Calu3 (cell line): ENCODE measurements at places on chromosomes 3 and 15. TPM values are rescaled to one million over a fixed set of nuclear protein-coding genes. Genes with fewer than 3 reads are reported as not detected.

The ADGRG7 gene
- total RNA-seq = 1.2 and 1.4 TPM in 2 replicates

The UQCRC1 gene
- 196 and 207 TPM in 2 replicates for total RNA-seq

The CHRD gene
- total RNA-seq = not detected in 2 replicates

The AVEN gene
- total RNA-seq = 2.8 and 3.1 TPM in 2 replicates

The MESP1 gene
- 5.3 and 5.9 TPM in 2 replicates for total RNA-seq

GRCh38 chr3:126329927-126330725 lies 27.1 kb downstream of the KLF15 start:
- H3K27ac ChIP-seq = no peak overlapping the region
- no peak for DNase-seq
- H3K4me3 ChIP-seq = no peak overlapping the region
- peaks cover 49% of the 10 kb centered on the region for H3K27me3 ChIP-seq
- H3K4me1 ChIP-seq = no peaks in the 10 kb centered on the region
- H3K36me3 ChIP-seq = no peaks in the 10 kb centered on the region

GRCh38 chr3:153137626-153138025 lies 24.4 kb upstream of the RAP2B start:
- no peaks in the 10 kb centered on the region for H3K27me3 ChIP-seq
- H3K27ac ChIP-seq = peak overlapping the region; percentile 99
- H3K4me3 ChIP-seq = no peak overlapping the region
- peaks cover 67% of the 10 kb centered on the region for H3K4me1 ChIP-seq

DNA sequence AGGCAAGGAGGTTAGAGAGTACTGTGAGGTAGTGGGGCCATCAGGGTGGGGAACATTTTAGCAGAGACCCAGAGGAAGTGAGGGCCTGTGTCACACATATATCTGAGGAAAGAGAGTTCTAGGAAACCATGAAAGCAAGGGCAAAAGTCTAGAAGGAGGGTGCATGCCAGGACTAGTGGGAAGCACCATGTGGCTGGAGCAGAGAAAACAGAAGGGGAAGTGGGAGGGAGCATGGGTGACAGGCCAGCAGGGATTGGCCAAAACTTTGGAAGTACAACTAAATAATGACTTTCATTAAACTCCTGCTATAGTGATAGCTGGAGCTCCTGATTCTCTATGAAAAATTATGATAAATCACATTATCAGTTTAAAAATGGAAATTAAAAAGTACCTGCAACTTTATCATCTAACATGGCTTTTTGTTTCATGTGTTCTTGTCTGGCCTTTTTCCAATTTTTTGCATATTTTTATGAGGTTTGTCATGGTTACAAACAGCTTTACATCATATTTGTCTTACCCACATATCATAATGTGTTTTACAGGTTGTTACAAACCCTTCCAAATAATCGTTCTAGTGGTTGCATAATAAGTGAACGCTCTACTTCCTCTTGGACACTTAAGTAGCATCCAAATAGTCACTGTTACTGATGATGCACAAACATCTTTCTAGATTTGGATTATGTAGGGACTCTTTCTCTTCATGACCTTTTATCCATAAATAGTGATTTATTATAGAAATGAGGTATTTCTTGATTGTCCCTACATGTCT lies 168.3 kb downstream of the NEK10 start:
- H3K4me1 ChIP-seq = peaks cover 33% of the 10 kb centered on the region
- no peak overlapping the region for H3K4me3 ChIP-seq
- H3K36me3 ChIP-seq = no peaks in the 10 kb centered on the region
- H3K27ac ChIP-seq = no peak overlapping the region
- no peaks in the 10 kb centered on the region for H3K27me3 ChIP-seq

GRCh38 chr3:25448750-25449692 lies 21.0 kb downstream of the RARB start:
- peaks cover 43% of the 10 kb centered on the region for H3K4me1 ChIP-seq
- peaks cover 5% of the 10 kb centered on the region for H3K36me3 ChIP-seq
- DNase-seq = peak; percentile 71
- no peak overlapping the region for H3K4me3 ChIP-seq

DNA sequence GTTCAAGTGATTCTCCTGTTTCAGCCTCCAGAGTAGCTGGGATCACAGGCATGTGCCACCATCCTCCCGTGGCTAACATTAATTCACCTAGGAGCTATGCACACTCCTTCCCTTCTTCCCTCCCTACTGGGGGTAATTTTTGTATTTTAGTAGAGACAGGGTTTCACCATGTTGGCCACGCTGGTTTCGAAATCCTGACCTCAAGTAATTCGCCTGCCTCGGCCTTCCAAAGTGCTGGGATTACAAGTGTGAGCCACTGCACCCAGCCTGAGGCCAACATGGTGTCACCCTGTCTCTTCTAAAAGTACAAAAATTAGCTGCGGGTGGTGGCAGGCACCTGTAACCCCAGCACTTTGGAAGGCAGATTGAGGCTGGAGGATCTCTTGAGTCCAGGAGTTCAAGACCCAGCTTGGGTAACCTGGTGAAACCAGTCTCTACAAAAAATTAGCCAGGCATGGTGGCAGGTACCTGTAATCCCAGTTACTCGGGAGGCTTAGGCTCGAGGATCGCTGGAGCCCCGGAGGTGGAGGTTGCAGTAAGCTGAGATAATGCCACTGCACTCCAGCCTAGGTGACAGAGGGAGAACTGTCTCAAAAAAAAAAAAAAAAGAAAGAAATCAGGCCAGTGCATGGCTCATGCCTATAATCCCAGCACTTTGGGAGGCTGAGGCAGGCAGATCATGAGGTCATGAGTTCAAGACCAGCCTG lies 6.1 kb downstream of the RNU5B-1 start:
- no peaks in the 10 kb centered on the region for H3K4me1 ChIP-seq
- H3K36me3 ChIP-seq = peaks cover 8% of the 10 kb centered on the region
- peaks cover 22% of the 10 kb centered on the region for H3K27me3 ChIP-seq
- DNase-seq = no peak
- H3K27ac ChIP-seq = no peak overlapping the region

DNA sequence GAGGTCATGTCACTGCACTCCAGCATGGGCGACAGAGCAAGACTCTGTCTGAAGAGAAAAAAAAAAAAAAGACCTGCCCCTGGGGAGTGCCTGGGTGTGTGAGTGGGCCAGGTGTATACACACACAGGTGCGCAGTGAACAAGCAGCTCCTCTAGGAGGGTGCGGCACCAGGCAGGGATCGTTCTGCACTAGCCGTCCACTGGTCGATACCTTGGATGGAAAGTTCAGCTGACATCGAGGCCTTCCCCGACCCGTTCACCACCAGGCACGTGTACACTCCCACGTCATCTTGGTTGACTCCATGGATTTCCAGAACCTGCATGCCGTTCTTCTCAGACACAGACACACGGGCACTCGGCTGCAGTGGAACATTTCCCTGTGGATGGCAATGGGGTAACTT lies 147.0 kb downstream of the MYLK start:
- H3K4me1 ChIP-seq = peaks cover 19% of the 10 kb centered on the region
- H3K27ac ChIP-seq = no peak overlapping the region
- no peaks in the 10 kb centered on the region for H3K36me3 ChIP-seq
- no peak overlapping the region for H3K4me3 ChIP-seq
- no peaks in the 10 kb centered on the region for H3K27me3 ChIP-seq
- DNase-seq = no peak

DNA sequence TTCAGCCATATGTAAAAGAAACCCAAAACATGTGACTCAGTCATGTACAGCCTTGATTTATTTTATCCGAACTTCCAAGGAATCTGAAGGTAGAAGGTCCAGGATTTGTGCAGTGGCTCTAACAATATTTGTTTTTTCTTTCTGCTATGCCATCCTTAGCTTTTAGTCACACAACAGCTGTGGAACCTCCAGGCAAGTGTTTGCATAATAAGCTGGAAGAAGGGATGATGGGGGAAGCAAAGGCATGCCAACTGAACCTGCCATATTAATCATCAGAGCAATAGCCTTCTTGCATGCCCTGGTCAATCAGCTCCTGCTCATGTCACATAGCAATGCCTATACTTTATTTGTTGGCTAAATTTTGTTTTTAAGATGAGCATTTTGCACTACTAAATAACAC lies 444.7 kb upstream of the ARPP21 start:
- H3K4me1 ChIP-seq = peaks cover under 1% of the 10 kb centered on the region
- no peak overlapping the region for H3K4me3 ChIP-seq
- H3K27me3 ChIP-seq = no peaks in the 10 kb centered on the region
- no peak for DNase-seq

DNA sequence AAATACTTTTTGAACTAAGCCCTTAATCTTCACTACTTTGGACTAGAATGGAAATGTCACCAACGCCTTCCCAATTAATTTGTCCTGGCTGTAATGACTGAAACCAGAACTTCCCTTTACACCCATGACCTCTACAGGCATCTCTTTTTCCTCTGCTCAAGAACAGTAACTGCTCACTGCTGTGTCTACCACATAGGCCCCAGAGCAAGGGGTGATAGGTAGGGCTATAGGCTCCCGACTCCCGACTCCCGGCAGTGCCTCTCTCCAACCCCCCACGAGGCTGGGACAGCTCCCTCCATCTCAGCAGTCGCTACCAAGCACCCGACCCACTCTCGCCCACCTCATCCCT lies 384 bp upstream of the LEKR1 start:
- DNase-seq = no peak
- peak overlapping the region; percentile 99 for H3K27ac ChIP-seq
- H3K36me3 ChIP-seq = peaks cover 36% of the 10 kb centered on the region
- no peaks in the 10 kb centered on the region for H3K27me3 ChIP-seq
- H3K4me3 ChIP-seq = peak overlapping the region; percentile 85
- H3K4me1 ChIP-seq = peaks cover 61% of the 10 kb centered on the region

- no peak for DNase-seq
- no peaks in the 10 kb centered on the region for H3K27me3 ChIP-seq
- no peaks in the 10 kb centered on the region for H3K36me3 ChIP-seq
- no peak overlapping the region for H3K4me3 ChIP-seq
- H3K27ac ChIP-seq = no peak overlapping the region
- peaks cover 8% of the 10 kb centered on the region for H3K4me1 ChIP-seq
These were observed 61.6 kb downstream of the OSTN start for GRCh38 chr3:191260431-191261303.

GRCh38 chr3:143109861-143110260 lies 9.7 kb upstream of the CHST2 start:
- no peak overlapping the region for H3K27ac ChIP-seq
- peaks cover 73% of the 10 kb centered on the region for H3K27me3 ChIP-seq
- no peaks in the 10 kb centered on the region for H3K36me3 ChIP-seq
- H3K4me1 ChIP-seq = no peaks in the 10 kb centered on the region
- DNase-seq = no peak
